ENCODE measurements at places on chromosomes 6 and 20.

- DNase-seq, result no peak
These were observed 1049.8 kb downstream of the KIF16B start for GRCh38 chr20:15523400-15523799.

GRCh38 chr6:65799389-65799788, 92.4 kb upstream of the EYS start:
- no peak for DNase-seq

DNA sequence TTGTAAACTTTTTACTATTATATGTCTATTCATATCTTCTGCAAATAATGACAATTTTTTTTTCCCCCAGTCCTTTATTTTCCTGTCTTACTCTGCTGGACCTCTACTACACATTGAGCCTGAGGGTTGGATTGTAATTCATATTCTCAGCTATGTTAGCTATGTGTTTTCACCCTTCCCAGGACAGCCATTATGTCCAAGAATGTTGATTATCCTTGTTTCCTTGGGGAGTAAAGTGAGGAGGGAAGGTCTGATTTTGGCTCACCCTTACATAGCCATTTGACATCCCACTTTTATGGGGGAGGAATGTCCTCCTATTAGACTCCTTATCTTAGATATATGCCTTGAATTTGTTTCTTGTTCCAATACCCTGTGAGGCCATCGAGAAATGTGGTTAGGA, 17.6 kb upstream of the TBC1D32 start:
- no peak for DNase-seq

DNA sequence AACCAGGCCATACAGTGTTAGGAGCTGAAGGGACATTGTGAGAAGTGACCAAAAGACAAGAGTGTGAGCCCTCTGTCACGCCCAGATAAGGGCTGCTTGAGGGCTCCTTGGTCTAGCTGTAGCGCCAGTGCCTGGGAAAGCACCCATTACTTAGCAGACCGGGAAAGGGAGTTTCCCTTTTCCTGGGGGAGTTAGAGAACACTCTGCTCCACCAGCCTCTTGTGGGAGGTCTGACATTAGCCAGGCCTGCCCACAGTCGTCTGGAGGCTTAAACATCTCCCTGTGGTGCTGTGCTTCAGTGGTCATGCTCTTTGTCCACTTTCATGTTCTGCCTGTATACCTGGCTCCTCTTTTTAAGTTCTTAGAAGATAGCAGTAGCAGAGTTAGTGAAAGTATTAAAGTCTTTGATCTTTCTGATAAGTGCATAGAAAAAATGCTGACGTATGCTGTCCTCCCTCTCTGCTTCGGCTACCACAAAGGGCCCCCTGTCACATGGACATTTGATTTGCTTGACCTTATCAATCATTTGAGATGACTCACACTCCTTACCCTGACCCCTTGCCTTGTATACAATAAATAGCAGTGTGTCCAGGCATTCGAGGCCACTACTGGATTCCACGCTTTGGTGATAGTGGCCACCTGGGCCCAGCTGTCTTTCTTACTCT, 201.5 kb upstream of the ECI2 start:
- DNase-seq, result no peak

Data from NAMALWA (cell line).